CD4-positive, alpha-beta T cell treated with Interleukin-10 for 1 hour (primary cell): ENCODE measurements at places on chromosomes 2 and 18.
A peak's percentile ranks its signal among the peaks of the same experiment; 100 is the strongest.

GRCh38 chr2:16824472-16824871 lies 158.8 kb upstream of the CYRIA start:
- DNase-seq, result no peak

- DNase-seq, result no peak
Measured at GRCh38 chr2:71003966-71004755, 9.5 kb upstream of the TEX261 start.

DNA sequence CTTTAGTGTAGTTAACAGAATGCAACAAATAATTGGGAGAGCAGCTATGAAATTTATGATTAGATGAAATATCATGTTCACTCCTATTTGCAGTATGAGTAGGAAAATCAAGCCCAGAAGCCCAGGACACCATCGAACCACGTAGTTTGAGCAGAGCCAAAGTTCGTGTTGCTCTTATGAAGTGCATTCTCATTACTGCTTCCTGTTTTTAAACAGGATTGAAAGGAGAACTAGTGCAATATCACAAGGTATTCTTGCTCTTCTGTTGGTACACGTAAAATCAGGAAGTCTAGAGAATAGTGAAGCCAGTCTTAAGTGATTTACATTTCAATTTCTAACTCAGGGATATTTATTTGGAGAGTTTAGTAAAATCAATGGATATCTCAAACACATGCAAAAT lies 21.1 kb downstream of the ARHGAP15 start:
- no peak for DNase-seq

- DNase-seq, result no peak
Measured at GRCh38 chr2:128642821-128643220, 324.2 kb upstream of the HS6ST1 start.

GRCh38 chr2:201906777-201907562 lies 100.6 kb downstream of the CDK15 start:
- DNase-seq, result no peak

DNA sequence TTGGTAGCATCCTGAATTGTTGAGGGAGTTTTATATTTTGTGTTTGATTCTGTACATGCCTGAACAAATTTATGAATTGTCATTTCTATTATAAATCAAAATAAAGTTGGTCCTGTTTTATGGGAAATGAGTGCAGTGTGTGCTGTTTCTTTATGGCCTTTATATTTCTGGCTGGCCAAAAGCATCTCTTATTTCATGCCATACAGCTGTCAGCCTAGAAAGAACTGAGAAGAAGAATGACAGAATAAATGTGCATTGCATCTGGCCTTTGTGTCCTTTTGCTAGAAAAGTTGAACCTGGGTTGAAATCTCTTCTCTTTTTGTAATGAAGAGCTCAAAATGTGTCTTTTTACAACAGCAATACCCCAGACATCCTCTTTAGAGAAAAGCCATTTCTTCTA lies 474.7 kb upstream of the LRATD1 start:
- DNase-seq, result no peak

DNA sequence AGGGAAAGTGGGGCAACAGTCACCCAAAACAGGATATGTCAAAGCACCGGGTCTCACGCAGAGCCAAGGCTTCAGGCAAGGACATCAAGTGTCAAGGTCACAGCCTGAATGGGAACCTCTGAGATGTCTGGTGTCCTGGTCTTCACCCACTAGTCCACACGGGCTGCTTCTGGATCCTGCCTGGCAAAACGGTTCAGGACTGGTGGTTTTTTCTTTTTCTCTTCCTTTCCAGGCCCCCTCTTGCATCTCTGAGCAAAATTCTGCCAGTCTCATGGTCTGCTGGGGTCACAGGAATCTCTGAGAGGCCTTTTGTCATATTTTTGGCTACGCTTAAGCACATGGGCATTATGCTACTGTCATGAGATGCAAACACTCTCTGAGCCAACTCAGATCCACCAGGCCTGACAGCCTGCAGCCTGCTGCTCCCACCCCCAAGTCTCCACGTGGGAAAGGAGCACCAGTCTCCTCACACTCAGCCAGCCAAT lies 518.2 kb upstream of the ZEB2 start:
- DNase-seq, result no peak

- no peak for DNase-seq
Measured at GRCh38 chr2:215382011-215382410, 53.9 kb downstream of the FN1 start.

GRCh38 chr2:46304635-46305034 lies 7.4 kb downstream of the EPAS1 start:
- peak; percentile 49 for DNase-seq

GRCh38 chr2:240620149-240620731 lies 5.0 kb upstream of the GPR35 start:
- no peak for DNase-seq

- no peak for DNase-seq
Measured at GRCh38 chr18:47794725-47795433, 135.6 kb downstream of the SMAD2 start.

DNA sequence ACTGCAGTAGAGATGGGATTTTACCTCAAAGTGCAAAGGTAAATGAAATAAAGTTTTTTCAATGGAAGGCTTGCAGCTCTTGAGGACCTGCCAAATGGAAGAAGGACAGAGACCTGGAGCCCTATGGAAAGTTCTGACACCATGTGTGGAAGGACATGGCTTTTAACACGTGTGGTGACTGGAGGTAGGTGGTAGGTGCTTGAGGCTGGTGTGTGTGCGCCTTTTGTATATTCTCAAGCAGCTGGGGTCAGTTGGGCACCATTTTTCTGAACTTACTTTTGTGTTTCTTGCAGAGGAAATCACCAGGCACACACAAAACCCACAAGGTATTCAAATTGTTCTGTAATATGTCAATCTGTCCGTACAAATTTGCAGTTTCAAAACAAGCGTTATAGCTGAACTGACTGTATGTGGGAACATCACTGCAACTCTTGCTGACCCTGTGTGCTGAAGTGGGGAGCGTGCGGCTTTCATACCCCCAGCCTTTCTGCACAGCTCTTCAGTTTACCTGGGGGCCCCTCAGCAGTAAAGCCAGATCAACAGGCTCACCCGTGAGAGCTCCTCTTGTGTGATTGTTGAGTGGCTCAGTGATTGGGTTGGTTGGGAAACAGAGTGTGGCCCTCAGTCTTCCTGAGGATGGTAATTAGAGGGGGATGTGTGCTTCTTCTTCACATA lies 363 bp downstream of the GREB1 start:
- no peak for DNase-seq

DNA sequence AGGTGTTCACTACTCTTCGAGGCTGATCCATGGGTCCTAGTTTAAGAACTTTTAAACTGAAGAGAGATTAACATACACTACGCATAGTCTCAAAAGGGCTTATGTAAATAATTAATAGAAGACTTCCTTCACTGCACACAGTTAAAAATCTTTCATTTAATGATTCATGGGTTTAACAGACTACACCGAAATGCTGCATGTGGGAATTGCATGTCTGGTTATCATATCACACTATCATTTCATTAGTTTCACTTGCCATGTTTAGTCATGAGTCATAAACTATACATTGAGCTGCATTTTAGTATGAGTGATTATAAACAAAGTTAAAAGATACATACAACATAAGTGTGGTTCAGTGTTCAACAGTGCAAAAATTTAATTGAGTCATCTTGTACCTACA lies 31.2 kb downstream of the GLS start:
- no peak for DNase-seq

GRCh38 chr2:113034016-113034415 lies 18.7 kb downstream of the IL36B start:
- no peak for DNase-seq

- no peak for DNase-seq
Measured at GRCh38 chr2:121698318-121698930, 38.3 kb downstream of the NIFK start.
